ENCODE measurements at places on chromosomes 4 and X.

DNA sequence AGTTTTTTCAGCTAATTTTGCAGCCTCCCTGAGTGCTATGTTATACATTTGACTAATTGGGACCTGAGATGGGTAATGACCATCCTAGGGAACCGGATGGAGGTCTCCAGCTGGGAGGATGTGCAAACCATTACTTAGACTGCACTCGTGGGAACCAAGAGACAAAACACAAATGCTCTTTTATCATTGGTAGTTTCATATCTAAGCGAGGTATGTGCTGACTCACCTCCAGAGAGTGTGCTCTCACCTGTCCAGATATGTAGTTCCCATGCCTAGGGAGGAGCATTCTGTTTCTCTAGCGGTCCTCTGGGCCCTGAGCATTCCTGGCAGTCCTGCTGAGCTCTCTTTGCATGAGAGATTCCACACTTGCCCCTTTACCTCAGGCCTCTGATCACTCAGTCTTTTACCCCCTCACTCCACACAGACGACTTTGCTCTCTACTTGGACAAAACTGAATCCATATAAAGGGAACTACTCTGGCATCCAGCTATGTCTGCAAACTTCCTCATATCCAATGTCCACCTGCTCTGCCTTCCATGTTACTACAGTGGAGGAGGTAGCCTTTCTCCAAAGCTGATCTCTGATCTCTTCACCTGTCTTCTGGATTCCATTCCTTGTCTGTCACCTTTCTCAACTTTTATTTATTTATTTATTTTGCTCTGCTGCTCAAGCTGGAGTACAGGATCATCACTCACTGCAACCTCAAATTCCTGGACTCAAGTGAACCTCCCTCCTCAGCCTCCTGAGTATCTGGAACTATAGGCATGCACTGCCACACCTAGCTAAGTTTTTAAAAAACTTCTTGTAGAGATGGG is 88.4 kb downstream of the LRP2BP start:
- DNase-seq, result no peak

DNA sequence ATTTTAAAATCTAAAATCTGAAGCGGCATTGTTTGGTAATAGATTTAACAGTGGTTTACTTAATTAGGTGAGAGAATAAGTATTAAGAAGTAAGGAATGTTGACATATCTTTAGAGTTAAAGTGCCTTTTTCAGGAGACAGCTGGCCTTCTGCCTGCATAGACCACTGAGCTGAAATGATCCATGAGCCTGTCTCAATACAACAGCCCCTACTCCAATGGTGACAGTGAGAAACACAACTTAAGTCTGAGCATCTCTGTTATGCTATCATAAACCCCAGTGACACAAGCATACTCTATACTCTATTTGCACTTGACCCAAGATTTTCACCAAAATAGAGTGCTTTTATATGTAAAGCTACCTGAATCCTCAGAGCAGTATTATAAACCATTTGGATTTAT is 137.9 kb downstream of the GRIA2 start:
- DNase-seq, result no peak

GRCh38 chr4:112214390-112215264 is 17.0 kb upstream of the AP1AR start:
- peak; percentile 36 for DNase-seq

- no peak for DNase-seq
Observed at GRCh38 chrX:124224528-124224927, 107.9 kb upstream of the TEX13D start.

DNA sequence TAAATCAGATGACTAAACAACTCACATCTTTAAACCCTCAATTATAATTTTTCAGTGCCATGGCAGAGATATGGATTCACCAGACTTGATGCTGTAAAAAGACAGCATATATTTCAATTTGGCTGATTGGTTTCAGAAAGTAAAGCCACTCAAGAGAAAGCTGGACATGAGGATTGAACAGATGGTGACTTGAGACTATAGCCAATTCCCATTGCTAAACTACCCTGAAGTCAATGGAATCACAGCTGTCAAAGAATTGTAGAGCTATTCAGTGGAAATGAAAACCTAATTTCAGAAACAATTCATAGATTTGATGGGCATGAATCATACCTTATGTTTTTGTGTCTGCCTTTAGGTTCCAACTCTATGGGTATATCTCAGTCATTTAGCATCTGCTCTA is 510.6 kb upstream of the BOD1L1 start:
- no peak for DNase-seq

DNA sequence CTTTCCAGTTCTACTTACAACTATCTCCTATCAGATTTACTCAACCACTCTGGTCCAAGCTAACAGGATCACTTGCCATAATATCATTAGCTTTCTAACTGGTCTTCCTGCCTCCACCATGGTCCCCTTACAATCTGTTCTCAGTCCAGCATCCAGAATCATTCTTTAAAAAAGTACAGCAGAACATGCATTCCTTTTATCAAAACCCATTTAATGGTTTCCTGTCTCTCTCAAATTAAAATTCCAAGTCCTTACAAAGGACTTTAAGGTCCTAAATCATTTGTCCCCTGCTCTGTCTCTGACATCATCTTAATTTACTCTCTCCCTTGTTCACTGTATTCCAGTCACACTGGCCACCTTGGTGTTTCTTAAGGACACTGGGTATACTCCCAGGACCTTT is 104.6 kb downstream of the REELD1 start:
- no peak for DNase-seq

DNA sequence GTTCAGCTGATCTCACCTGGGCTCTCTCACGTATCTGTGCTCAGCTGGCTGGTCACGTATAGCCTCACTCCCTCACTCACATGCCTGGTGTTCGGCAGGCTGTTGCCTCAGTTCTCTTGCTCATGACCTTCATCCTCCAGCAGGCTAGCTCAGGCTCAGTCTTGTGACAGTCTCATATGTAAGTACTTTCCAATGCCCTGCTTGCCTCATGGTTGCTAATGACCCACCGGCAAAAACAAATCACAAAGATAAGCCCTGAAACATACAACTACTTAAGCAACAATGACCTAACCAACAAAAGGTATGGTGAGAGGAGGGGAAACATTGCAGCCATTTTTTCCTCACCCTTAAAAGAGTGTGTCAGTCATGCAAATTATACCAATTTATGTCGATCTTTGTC is 25.0 kb downstream of the MEPE start:
- no peak for DNase-seq

DNA sequence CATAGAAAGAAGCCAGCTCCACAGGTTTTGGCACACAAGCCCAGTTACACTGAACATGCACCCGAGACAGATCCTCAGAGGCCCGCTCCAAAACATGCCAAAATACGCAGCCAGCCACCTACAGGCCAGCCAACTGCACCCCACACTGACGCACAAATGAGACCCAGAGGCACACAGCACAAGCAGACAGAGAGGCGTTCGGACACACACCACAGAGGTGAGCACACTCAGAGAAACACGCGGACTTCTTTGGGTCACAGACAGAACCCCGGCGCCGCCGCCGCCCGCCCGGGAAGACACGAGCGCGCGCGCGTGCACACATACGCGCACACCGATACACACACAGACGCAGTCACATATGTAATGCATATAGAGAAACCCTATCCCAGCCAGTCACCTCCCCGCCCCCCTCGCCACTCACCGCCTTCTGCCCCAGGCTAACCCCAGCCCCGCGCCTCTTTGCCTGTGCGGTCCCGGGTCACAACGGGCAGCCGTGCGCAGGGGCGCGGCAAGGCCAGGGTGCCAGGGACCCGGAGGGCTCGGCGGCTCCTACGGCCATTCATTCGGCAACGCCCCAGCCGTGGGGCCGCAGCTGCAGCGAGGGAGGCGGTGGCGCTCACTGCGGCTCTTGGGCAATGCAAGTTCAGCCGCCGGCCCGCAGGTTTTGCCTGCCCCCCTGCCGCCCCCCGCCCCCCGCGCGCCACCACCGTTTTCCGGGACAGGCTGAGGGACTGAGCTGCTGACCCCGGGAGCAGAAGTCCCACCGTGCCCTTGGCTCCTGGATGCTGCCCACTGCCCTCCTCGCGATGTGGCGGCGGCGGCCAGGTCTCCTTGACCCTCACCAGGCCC is 553 bp downstream of the SEPTIN6 start:
- DNase-seq, result peak; percentile 60

DNA sequence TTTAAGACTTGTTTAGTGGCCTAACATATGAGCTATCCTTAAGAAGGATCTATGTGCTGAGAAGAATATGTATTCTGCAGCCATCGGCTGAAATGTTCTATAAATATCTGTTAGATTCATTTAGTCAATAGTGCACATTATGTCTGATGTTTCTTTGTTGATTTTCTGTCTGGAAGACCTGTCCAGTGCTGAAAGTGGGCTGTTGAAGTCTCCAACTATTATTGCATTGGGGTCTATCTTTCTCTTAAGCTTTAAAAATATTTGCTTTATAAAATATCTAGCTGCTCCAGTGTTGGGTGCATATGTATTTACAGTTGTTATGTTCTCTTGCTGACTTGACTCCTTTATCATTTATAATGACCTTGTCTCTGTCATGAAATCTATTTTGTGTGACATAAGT is 9.4 kb upstream of the BLTP1 start:
- no peak for DNase-seq

GRCh38 chr4:135533053-135533452 is 1331.5 kb upstream of the PABPC4L start:
- DNase-seq, result no peak

DNA sequence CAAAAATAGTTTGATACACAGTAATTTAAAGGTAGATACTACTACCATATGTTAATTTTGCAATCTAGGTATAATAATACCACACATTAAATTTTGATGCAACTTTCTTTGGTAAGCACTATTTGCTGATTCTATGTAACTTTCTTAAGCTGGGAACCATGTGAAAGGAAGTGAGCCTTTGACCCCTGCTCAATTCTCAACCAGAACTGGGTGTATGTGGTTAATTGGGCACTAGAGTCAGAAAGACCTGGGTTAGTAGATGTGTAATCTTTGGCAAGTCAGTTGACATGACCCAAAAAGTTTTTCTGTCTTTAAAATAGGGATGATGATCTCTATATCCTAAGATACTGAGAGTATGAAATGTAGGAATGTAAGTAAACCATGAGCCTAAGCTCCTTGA is 22.4 kb downstream of the TLR2 start:
- DNase-seq, result no peak

- no peak for DNase-seq
Observed at GRCh38 chr4:134132086-134132783, 69.4 kb downstream of the PABPC4L start.

DNA sequence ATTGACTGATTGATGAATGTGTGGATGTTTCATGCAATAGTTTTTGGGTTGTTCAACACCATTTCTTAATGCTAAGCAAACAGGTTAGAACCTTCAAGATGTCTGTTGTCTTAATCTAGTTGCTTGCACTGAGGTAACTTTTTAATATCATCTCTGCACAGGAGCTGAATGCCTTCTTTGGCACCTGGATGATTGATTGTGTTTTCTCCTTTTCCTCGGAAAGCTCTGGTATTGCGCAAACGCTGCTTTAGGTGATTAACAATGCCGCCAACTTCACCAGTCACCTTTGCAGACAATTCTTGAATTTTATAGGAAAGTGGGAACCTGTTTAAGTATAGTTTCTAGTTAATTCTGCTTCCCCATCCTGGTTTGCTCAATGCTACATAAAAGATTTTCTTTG is 48.2 kb downstream of the RTL9 start:
- no peak for DNase-seq

DNA sequence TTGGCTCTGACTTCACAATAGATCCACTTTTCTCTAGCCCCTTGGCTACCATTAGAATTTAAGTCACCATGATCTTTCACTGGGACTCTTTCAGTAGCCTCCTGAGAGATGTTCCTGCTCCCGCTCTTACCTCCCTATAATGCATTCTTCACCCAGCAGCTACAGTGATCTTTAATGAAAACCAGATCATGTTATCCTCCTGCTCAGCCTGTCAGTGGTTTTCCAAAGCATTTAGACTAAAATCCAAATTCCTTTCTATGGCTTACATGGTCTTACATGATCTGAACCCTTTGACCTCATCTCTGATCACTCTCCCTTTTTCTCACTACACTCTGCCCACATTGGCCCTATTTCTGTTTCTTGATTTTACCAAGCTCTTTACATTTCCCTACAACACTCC is 18.3 kb upstream of the RPS6KA3 start:
- DNase-seq, result no peak
